ENCODE measurements at places on chromosomes 3 and 15.

- DNase-seq: no peak
These were observed 47.6 kb upstream of the TRPM1 start for GRCh38 chr15:31149088-31149505.

GRCh38 chr15:77825252-77825542, 192.5 kb upstream of the LINGO1 start:
- no peak for DNase-seq

DNA sequence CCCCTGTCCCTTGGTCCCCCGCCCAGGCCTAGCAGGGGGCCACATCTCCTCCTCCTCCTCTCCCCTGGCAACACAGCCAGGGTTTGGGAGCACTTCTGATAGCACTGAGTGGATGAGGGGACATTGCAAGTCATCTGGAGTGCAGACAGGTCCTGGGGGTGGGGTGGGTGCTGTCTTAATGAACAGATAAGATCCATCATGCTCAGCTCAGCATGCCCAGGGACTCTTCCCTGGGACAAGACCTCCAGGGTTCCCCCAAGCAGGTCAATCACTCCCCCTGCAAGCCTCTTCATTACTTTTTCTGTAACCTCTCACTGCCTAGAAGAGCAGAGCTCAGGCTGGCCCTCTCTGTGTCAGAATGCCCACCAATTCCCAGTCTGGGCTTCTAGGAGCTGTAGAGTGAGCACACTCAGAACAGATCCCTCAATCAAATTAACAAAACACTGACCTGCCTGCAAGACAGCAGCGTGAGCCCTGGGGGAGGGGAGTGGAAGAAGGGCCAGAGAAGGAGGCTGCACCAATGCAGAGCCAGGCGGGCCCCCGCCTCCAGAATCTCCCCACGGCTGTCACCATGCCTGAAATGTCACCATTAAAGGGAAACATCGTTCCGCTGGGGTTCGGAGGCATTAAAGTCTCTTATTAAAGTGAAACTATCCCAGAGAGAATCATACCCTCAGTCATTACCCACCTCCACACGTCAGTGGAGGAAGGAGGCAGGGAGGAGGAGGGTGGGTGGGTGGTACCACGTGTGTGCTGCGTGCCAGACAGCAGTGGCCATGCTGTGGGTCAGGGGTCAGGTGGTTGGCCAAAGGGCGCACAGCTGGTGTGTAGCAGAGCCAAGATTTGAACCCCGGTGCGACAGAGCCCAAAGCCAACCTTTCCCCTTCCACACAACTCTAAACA, 114.7 kb upstream of the LINGO1 start:
- no peak for DNase-seq

- no peak for DNase-seq
These were observed 17.2 kb downstream of the TMOD3 start for GRCh38 chr15:51846463-51847230.

DNA sequence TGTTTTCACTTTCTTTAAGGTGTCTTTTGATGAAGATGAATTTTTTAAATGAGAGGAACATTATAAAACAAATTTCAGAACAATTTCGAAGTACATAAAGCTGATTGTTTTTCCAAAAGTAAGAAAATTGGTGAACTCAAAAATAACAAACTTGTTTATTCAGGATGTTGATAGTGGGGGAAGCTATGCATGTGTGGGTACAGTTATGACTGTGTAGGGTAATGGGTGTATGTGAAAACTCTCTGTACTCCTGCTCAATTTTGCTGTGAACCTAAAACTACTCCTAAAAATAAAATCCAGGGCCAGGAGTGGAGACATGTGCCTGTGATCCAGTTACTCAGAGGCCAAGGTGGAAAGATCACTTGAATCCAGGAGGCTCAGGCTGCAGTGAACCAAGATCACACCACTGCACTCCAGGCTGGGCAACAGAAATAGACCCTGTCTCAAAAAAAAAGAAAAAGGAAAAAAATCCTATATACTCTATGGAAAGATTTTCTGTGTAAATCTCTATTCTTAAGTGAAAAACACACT, 37.2 kb downstream of the PIK3CB start:
- no peak for DNase-seq

DNA sequence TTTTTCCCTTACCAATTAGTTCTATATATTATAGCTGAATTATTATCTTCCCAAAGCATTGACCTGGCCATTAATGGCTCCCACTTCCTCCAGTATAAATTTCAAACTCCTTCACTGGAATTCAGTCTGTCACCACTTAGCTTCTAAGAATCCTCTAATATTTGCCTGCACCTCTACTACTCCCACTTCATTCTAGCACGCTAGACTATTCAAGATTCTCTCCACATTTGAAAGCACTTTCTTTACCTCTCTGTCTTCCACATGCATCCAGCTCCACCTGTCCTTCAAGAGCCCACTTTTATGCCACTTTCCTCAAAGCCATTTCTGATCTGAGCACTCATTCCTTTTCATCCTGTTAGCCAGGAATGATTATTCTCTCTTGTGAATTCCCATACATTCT, 15.0 kb downstream of the SENP8 start:
- DNase-seq: no peak

DNA sequence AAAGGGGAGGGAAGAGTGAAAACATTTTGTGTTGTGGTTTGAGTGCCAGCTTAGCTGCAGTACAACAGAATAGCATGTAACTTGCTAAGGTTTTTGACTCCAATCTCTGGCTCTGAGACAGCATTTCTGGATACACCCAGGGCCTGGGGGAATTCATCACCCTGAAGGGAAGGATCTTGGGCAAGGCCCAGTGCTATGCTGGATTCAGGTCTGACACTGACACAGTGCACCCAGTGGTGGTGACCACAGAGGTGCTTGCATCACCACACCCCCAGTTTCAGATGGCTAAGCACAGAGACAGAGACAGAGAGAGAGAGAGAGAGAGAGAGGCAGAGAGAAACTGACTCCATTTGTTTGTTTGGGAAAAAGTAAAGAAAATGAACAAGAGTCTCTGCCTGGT, 74.1 kb upstream of the KBTBD8 start:
- DNase-seq: no peak

- DNase-seq: no peak
These were observed 175.8 kb upstream of the NANOGP8 start for GRCh38 chr15:35260941-35261340.

- no peak for DNase-seq
These were observed 258.5 kb upstream of the PROK2 start for GRCh38 chr3:72043204-72044133.

GRCh38 chr3:120427201-120427600, 23.6 kb downstream of the FSTL1 start:
- no peak for DNase-seq

DNA sequence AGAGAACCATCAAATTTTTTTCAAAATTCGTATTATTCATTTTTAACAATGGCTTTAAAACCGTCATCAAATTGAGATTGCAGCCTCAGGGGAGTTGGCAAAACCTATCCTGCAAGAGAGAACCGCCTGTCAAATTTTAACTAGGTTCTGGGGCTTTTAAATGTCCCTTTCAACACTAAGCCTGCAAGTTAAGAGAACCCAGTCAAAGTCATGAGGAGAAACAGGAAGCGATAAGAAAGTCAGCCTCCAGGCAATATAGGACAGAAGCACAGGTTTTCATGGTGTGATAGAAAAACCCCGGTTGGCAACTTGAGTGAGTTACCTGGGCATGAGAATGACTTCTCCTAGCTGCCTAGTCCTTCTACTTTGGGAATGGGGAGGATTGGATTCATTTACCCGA, 59.8 kb downstream of the CPNE4 start:
- no peak for DNase-seq

DNA sequence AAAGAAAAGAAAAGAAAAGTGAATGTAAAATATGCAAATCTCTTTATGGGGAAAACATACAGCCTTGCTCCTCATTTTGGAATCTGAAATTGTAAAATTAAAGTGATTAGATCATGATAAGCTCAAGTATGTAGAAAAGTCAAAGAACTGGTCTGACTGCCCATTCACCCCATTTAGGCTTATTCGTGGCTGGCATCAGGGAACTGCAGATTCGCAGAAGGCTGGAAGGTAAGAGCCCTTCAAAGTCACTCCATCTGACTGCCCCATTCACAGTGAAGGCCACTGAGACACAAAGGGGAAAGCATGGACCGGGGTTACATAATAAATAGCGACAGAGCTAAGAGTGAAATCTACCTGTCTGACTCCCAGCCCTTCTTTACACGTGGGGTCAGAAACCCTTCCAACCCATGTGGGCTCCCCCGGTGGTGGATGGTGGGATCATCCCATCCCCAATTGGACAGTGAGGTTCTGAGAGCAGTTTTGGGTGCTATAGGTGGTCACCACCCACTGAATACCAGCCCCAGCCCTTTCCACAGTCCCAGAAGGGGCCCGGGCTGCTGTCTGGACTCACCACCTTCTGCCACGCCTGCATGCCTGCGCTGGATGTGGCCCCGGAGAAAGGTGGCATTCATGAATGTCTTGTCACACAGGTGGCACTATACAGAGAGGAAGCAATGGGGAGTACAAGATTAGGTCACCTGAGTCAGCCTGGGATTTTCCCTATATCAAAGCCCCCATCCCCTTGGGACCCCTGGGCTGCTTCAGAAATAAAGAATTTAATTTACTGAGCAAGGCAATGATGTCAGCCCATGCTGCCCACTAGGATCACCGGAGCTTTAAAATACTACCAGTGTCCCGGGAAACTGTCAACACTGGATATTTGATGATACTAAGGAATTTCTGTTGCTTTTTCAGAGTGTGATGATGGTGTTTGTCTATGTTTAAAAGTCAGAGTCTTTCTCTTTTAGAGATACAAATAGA, 17.9 kb downstream of the DZIP1L start:
- DNase-seq: no peak

- no peak for DNase-seq
These were observed 94.5 kb downstream of the ABI3BP start for GRCh38 chr3:100898681-100899080.

GRCh38 chr3:41478278-41478677, 279.0 kb downstream of the CTNNB1 start:
- DNase-seq: no peak

DNA sequence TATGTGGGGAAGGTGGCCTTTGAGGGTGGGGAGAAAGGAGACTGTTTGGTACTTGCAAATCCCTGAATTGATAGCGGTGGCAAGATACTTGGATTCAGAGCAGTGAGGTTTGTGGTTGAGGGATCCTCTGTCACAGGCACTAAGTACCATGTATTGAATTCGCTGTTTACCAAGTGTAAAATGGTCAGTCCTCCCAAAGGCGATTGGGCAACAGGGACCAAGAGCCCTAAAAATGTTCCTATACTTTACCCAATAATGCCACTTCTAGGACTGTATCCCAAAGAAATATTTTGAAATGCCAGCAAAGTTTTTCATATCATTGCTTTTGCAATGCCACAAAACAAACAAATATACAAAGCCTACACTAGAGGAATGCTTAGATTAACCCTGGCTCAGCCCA, 43.4 kb upstream of the MRPS22 start:
- no peak for DNase-seq

- no peak for DNase-seq
These were observed 10.0 kb downstream of the LIMD1 start for GRCh38 chr3:45604596-45604995.

DNA sequence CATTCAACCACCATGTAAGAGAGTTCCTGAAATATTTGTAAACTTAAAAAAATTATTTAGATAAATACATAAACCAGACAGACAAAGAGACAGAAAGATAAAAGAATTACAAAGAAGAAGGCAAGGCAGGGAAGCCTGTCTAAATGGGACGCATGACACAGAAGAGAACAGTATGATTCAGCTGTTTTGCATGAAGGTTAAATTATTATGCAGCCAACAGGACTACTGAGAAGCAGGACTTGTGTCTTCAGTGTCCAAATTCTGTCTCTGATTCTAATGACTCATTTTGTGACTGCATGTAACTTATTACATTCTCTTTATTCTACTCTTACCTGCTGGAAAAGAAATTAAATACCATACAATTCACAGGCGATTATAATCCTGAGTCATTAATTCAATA, 340.4 kb upstream of the KCNMB2 start:
- no peak for DNase-seq

GRCh38 chr15:36777926-36778325, 198.5 kb downstream of the CDIN1 start:
- DNase-seq: no peak

GRCh38 chr15:57228395-57228794, 147.9 kb upstream of the CGNL1 start:
- DNase-seq: no peak

DNA sequence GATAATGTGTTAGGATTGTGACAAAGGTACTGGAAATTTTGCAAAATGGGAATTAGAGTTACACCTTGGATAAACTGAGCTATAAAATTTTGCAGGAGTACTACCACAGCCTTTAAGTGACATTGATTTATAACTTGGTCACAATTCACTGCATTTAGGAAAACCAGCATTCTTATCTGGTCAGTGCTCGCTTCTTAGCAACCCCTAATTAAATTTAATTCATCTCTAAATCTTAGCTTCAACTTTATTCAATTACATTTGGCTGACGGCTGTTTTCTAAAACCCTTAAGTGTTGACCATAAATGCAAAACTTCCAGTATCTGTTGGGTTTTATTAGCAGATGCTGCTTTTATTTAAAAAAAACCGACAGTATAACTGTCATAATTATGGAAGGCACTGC, 31.3 kb downstream of the TFRC start:
- no peak for DNase-seq

DNA sequence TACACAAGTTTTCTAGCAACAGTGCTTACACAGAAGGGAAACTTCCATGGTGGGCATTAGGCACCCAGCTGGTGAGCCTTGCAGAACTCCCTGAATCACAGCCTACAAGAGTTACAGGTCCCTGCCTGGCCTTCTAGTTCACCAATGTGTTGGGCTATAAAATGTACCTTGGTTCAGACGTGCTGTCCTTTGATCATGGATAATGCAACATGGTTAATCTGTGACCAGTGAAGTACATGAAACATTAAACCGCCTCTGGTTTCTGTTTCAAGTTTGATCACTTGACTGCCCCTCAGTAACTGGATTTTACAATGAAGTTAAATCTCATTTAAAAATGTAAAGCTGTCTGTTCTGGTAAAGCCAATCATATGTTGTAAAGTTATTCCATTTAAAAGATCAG, 51.8 kb downstream of the FMN1 start:
- no peak for DNase-seq

DNA sequence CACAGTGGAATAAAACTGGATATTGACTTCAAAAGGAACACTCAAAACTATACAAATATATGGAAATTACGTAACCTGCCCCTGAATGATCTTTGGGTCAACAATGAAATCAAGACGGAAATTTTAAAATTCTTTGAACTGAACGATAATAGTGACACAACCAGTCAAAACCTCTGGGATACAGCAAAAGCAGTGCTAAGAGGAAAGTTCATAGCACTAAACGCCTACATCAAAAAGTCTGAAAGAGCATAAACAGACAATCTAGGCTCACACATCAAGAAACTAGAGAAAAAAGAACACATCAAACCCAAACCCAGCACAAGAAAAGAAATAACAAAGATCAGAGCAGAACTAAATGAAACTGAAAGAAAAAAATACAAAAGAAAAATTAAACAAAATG, 46.6 kb downstream of the DNAAF4 start:
- DNase-seq: no peak

- no peak for DNase-seq
These were observed 198.7 kb upstream of the CMC1 start for GRCh38 chr3:28042707-28043106.

Data from T1000 (cell line).